ENCODE measurements at places on chromosomes 1 and 21. TPM values are rescaled to one million over a fixed set of nuclear protein-coding genes. Genes with fewer than 3 reads are reported as not detected.

The GJA8 gene
- polyA plus RNA-seq, result not detected

The CA6 gene
- not detected for polyA plus RNA-seq

The CXADR gene
- polyA plus RNA-seq, result 56.5 TPM

The PDZK1IP1 gene
- polyA plus RNA-seq, result 14.6 TPM

The CLIC6 gene
- 18.2 TPM for polyA plus RNA-seq

The PROK1 gene
- 0.13 TPM for polyA plus RNA-seq

The LHX8 gene
- polyA plus RNA-seq, result not detected

The ZSWIM5 gene
- 9.3 TPM for polyA plus RNA-seq

The ST6GALNAC3 gene
- polyA plus RNA-seq, result 18.0 TPM

The AIM2 gene
- 0.93 TPM for polyA plus RNA-seq

The OR2T3 gene
- polyA plus RNA-seq, result not detected

The SPATA46 gene
- polyA plus RNA-seq, result 1.2 TPM

The BATF3 gene
- 3.0 TPM for polyA plus RNA-seq

The TEDDM1 gene
- polyA plus RNA-seq, result 0.09 TPM

The FAM163A gene
- polyA plus RNA-seq, result 5.5 TPM

The ERO1B gene
- 10.8 TPM for polyA plus RNA-seq

The IL20 gene
- 0.06 TPM for polyA plus RNA-seq

The ARHGAP29 gene
- 10.7 TPM for polyA plus RNA-seq

The SMPDL3B gene
- 17.0 TPM for polyA plus RNA-seq

DNA sequence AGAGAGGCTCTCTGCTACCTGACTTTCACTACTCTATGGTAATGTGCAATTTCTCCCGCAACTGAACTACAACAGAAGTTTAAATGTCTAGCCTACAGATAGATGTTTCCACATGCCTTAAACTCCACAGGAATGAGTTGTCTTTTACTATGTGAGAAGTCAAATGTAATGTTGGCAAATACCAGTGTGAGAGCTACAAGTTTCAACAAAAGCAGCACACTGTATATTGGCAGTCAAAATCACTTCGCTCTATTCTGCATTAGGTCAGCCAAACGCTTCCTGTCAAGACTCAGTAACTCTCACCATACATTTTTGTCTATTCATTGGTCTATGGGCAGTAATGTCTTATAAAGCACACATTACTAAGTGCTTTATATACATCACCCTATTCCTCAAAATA is 41.9 kb downstream of the LUZP1 start:
- DNase-seq, result no peak

GRCh38 chr1:94416901-94417727 is 1.1 kb upstream of the ABCD3 start:
- peak; percentile 37 for DNase-seq

GRCh38 chr1:46646331-46646730 is 21.8 kb downstream of the ATPAF1 start:
- DNase-seq, result no peak

- DNase-seq, result no peak
Observed at GRCh38 chr1:38628241-38628640, 231.3 kb downstream of the RRAGC start.

- no peak for DNase-seq
Observed at GRCh38 chr21:27424601-27425000, 457.7 kb upstream of the ADAMTS5 start.

GRCh38 chr1:182485861-182486260 is 35.9 kb downstream of the RGSL1 start:
- DNase-seq, result no peak

DNA sequence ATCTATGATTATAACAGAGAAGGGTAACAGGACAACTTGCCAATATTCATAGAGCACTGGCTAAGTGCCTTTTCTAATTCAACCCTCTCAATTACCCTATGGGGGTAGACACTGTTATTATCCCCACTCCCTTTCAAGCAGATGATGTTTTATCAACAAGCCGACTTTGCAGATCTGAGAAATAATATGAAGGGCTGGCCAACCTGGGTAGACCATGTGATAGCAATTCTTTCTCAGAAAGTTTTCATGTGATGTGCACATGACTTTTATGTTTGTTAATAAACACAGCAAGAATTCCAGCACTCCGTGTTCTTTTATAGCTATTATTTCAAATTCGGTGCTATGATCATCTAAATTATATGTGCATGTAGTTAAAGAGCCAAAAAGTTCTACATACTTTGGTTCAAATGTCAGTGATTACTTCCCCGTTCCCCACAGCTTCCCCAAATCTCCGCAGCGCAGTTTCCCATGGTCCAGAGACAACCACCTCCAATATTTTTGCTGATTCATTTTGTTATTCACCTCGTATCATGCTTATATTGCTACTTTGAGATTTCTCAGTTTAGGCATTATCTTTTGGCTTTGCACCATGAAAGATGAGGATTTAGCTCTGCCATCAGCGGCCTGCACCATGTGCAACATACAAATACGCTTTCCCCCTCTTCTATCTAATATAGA is 96.7 kb upstream of the GADD45A start:
- no peak for DNase-seq

GRCh38 chr21:38609580-38609979 is 111.3 kb upstream of the ERG start:
- DNase-seq, result no peak

GRCh38 chr1:10242135-10242534 is 31.8 kb downstream of the KIF1B start:
- no peak for DNase-seq

DNA sequence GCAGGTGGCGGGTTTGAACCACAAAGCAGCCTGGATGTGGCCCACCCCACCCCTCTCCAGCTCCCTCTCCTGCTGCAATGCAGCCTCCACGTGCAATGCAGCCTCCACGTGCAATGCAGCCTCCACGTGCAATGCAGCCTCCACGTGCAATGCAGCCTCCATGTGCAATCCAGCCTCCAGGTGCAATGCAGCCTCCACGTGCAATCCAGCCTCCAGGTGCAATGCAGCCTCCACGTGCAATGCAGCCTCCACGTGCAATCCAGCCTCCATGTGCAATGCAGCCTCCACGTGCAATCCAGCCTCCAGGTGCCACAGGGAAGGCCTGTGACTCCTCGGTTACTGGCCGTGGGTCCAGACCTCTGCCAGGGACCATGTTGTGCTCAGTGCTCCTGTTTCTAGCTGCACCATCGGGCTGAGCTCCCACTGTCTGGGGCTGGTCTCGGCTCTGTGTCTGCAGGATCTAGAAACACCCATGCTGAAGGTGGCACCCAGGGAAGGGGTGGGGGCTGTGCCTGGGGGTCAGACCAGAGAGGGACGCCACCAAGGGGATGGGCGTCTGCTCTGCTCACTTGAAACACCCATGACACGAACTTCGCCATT is 11.9 kb upstream of the LRRC3 start:
- DNase-seq, result no peak

- no peak for DNase-seq
Observed at GRCh38 chr1:195481293-195481692, 1126.9 kb downstream of the KCNT2 start.

- no peak for DNase-seq
Observed at GRCh38 chr1:29804181-29804899, 568.0 kb downstream of the PTPRU start.

DNA sequence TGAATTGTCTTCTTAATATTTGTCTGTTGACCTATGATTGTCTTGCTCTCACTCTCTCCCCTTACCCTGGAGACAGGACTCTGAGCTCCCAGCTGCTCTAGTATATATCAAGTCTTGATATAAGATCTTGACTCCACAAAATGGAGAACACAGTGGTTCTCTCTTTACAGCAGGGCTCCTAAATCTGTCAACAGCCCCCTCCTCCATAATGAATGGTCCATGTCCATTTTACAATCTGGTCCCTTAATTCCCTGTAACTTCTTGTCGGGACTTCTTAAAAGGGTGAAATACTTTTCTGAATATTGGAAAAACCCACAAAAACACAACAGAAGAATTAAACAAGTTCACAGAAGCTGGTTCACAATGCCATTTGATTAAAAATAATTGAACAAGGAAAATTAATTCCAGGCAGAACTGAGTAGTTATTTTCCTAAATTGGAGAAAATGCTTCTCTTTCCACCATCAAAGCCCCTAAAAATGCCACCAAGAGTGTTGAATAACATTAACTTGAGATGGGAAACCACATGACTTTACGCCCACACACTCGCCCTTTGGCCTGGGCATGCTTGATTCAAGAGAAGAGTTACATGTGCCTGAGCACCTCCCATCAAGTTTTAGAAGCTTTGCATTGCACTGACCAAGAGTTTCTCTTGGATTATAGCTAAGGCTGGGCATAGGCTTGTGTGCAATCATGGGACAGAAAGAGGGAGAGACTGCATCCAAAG is 109.8 kb downstream of the TOMM20 start:
- no peak for DNase-seq

GRCh38 chr1:93566227-93566626 is 115.4 kb downstream of the BCAR3 start:
- no peak for DNase-seq

DNA sequence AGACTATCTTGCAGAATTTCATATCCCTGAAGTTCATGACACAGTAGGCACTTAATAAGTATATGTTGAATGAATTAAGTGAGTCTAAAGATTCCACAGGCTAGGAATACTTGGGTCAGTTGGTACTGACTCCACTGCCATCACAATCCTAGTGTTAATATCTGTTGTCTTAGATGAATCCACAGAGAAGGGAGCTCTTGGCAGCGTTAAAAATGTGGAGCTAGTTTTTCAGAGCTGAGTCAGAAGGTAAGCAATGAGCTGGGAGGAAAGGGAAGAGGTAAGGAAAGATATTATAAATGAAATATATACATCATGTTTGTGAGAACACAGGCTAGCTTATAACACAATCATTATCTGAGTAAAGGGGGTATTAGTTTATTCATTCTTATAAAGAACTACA is 21.8 kb upstream of the GORAB start:
- no peak for DNase-seq

DNA sequence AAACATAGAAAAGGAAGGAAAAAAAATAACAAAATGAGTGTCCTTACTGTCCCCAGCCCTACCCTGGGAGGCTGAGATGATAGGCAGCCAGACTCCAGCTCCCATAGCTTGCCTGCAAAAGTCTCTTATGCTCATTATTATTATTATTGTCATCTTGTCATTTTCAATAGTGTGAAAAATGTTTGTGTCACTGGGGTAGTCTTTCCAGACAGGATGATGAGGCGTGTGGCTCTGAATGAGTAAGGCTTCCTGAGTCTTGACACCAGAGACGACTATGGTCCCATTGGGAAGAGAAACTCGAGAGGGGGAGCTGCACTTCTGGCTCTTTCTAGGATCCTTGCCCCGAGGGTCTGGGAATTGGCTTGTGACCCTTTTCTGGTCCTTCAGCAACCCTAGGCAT is 1.1 kb upstream of the CYB561D1 start:
- no peak for DNase-seq

DNA sequence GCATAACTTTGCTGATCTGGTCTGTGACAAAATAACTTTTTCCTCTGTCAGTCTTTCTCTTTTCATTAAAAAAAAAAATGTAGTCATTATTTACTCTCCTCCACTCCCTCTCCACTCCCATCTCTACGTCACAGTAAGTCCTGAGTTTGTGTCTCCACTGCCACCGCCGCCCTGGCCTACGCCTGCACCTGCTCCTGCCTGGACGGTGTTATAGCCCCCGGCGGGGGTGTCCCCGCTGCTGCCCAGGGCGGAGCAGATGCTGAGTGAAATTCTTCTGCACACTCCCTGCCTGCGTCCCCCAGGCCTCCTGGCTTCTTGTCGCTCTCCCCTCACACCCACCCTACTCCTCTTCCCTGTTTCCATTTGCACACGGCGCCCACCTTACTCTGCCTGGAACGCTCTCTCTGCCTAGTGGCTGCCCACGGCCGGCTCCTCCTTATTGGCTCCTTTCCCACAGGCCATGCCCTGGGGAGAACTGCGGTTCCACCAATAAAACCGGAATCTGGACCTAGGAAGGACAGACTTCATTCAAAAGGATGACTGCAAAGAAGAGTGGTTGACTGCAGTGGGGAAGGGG is 55.2 kb upstream of the C1orf174 start:
- DNase-seq, result no peak

DNA sequence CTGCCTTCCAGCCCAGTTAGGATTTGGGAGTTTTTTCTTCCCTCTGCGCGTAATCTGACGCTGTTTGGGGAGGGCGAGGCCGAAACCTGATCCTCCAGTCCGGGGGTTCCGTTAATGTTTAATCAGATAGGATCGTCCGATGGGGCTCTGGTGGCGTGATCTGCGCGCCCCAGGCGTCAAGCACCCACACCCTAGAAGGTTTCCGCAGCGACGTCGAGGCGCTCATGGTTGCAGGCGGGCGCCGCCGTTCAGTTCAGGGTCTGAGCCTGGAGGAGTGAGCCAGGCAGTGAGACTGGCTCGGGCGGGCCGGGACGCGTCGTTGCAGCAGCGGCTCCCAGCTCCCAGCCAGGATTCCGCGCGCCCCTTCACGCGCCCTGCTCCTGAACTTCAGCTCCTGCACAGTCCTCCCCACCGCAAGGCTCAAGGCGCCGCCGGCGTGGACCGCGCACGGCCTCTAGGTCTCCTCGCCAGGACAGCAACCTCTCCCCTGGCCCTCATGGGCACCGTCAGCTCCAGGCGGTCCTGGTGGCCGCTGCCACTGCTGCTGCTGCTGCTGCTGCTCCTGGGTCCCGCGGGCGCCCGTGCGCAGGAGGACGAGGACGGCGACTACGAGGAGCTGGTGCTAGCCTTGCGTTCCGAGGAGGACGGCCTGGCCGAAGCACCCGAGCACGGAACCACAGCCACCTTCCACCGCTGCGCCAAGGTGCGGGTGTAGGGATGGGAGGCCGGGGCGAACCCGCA is at the start of gene PCSK9:
TSS of gene PCSK9 (plus strand) at position 207 of the 741 bp plus-strand sequence. CDS start at position 497, 290 bp downstream.
- DNase-seq, result peak; percentile 40

DNA sequence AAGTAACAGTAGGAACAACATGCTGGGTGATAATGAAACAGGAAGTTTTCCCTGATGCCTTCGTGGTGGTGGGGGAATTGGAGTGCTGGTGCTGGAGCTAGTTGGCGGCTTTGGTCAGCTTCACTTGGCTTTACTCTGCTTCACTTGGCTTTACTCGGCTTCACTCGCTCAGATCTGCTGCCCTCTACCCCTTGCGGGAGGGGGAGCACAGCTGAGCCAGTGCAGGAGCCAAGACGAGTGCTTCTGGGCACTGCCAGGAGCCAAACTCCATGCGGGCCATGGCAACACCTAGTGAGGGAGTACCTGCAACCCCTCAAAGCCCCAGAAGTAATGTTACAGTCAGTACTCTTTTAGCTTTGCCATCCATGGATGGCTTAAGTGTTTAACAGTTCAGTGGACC is 10.6 kb upstream of the PRKACB start:
- no peak for DNase-seq

GRCh38 chr1:83998205-83998497 is 781 bp downstream of the TTLL7 start:
- DNase-seq, result no peak

GRCh38 chr1:106276871-106277270 is 779.6 kb upstream of the PRMT6 start:
- DNase-seq, result no peak

DNA sequence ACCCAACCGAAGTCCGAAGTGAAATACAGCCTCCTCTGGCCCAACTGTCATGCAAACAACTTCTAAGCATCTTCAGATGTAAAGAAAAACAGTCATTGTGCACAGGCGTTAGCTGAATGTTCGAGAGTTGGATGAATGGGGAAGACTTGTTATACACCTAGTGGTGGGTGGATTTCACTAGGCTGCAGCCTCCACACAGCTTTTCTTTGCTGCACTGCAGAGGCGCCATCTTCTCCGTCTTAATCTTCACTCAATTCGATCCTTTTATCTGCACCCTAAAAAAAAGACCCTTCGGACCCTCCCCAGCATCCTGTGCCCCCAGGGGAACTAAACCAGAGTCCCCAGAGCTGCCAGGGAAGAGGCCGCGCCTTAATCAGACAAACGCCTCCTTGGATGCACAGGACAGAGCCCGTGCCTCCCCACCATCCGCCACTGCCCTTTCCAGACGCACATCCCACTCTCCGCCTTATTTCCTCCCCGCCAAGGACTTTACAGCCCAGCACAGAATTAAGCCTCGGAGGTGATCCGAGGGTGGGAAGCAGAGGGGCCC is 1.4 kb downstream of the APP start:
- peak; percentile 38 for DNase-seq

- DNase-seq, result no peak
Observed at GRCh38 chr1:172616636-172617035, 42.3 kb upstream of the FASLG start.

Measured in large intestine (tissue), 12 donors.